Thymus (tissue), 14 donors: ENCODE measurements at places on chromosomes 11 and 22. TPM values are rescaled to one million over a fixed set of nuclear protein-coding genes. Genes with fewer than 3 reads are reported as not detected.

DNA sequence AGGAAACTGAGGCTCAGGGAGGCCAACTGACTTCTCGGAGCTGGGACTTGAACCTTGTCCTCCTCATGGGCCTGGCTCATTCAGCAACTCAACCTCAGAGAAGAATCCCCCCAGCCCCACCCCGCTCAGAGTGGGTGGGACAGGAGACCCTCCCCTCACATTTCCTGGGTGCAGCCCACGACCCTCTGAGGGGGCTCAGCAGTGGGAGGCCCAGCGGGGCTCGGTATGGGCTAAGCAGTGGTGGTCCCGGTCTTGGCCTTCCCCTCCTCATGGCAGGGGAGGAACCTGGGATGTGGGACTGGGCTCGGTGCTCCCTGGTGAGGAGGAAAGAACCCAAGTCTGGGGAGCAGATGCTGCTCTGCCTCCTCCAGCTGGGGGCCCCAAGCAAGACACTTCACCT lies 14.2 kb upstream of the CABP7 start:
- no peak for DNase-seq
- no peaks in the 10 kb centered on the region for H3K27me3 ChIP-seq
- H3K27ac ChIP-seq = no peak overlapping the region
- H3K4me1 ChIP-seq = peaks cover 2% of the 10 kb centered on the region

- no peak overlapping the region for H3K4me3 ChIP-seq
- no peak for DNase-seq
- H3K27ac ChIP-seq = no peak overlapping the region
- peaks cover 11% of the 10 kb centered on the region for H3K27me3 ChIP-seq
- H3K4me1 ChIP-seq = no peaks in the 10 kb centered on the region
Measured at GRCh38 chr11:62933750-62934495, 12.8 kb upstream of the CHRM1 start.

DNA sequence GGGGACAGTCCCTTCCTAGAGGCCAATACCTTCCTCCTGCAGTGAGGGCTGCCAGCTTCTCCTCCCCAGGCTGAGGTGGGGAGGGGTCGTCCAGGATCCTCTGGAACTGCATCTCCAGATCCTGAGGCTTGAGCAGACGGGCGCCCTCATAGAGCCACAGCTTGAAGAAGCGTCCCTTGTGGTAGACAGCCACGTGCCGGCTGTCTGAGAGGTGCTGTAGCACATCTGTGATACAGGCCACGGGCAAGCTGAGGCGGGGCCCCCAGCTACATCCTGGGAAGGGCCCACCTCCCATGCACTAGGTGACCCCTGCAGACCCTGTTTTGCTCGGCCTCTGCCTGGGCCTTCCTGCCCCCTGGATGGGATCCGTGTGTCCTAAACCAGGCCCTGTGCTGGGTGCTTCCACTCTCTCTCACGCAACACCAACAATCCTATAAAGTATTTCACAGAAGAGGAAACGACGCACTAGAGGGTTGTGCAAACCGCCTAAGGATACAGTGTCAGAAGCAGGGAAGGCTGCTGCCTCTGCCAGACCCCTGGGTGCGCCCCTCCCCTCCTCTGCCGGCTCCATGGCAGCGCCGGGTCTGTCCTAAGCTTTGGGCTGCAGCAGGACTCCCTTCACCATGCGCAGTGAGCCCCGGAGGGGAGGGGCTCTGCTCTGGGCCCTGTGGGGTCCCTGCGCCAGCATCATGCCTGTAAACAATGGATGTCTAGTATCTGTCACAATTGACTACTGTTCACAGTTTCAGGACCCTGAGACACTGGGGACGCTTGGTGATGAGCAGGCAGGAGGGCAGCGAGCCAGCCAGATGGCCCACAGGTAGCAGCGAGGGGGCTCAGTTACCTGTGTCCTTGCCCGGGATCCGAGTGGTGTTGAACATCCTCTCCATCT lies 4.5 kb downstream of the CPT1B start:
- DNase-seq = no peak
- H3K4me1 ChIP-seq = no peaks in the 10 kb centered on the region
- no peak overlapping the region for H3K4me3 ChIP-seq
- peaks cover 21% of the 10 kb centered on the region for H3K27me3 ChIP-seq

RFPL1 gene
- 0.05 TPM for total RNA-seq

DNA sequence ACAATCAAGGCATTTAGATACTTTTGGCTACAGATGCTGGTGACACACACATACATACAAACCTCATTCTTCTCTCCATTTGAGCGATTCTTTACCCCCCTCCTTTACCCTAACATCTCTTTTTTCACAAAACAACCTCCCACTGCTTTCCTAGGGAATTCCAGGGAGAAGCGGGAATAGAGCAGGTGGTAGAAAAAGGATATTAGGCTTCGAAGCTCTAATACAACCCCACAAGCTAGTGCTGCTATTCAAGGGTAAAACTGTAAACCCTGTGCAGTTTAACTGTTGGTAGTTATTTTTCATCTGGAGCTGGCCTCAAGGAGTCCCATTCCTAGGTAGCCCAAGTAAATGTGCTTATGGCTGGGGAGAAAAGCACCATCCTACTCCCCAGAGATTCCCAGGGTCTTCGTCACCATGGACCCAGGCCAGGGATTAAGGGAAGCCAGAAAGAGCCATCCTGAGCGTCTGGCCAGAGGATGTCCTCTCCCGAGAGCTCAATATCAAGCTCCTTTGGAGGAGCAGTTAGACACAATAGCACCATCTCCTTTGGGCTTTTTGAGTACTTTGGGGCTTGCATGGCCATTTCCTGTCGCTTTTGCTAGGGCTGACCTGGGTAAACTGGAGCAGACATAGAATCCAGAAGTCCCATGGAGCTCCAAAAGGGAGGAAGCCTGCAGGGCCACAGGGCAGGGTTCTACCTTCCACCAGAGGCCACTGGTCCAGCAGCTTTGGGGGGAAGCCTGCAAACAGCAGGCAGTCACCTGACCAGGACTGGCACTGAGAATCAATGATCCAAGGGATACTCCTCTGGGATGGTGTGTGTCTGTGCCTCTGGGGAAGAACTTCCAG lies 3.1 kb downstream of the MAML2 start:
- peak overlapping the region; percentile 78 for H3K27ac ChIP-seq
- H3K36me3 ChIP-seq = peaks cover 3% of the 10 kb centered on the region
- DNase-seq = no peak
- peak overlapping the region; percentile 96 for H3K4me3 ChIP-seq
- peaks cover 41% of the 10 kb centered on the region for H3K4me1 ChIP-seq

- no peak overlapping the region for H3K4me3 ChIP-seq
- no peak for DNase-seq
- no peaks in the 10 kb centered on the region for H3K36me3 ChIP-seq
- H3K27ac ChIP-seq = no peak overlapping the region
- H3K4me1 ChIP-seq = no peaks in the 10 kb centered on the region
Measured at GRCh38 chr22:48858121-48858520, 969.6 kb downstream of the BRD1 start.

- no peak overlapping the region for H3K4me3 ChIP-seq
- no peak overlapping the region for H3K27ac ChIP-seq
- H3K36me3 ChIP-seq = no peaks in the 10 kb centered on the region
- no peaks in the 10 kb centered on the region for H3K4me1 ChIP-seq
- no peak for DNase-seq
Measured at GRCh38 chr11:84316866-84317555, 1030.8 kb upstream of the CCDC90B start.
